ELR (cell line): ENCODE measurements at places on chromosomes 2 and 18.

DNA sequence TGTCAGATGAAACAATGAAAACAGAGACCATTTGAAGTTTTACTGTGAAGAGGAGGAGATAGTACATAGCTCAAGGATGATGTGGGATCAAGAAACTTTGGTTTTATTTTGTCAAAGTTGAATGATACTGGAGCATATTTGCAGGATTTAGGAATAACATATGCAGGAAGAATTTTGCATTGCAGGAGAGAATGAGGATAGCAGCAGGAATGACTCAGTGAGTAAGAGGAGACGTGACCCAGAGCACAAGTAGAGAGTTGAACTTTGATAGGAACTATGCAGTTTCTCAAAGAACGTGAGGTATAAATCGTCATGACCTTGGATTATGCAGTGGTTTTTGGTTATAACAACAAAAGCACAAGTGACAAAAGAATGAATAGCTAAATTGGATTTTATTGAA, 47.7 kb downstream of the MAPRE2 start:
- DNase-seq, result peak; percentile 46

DNA sequence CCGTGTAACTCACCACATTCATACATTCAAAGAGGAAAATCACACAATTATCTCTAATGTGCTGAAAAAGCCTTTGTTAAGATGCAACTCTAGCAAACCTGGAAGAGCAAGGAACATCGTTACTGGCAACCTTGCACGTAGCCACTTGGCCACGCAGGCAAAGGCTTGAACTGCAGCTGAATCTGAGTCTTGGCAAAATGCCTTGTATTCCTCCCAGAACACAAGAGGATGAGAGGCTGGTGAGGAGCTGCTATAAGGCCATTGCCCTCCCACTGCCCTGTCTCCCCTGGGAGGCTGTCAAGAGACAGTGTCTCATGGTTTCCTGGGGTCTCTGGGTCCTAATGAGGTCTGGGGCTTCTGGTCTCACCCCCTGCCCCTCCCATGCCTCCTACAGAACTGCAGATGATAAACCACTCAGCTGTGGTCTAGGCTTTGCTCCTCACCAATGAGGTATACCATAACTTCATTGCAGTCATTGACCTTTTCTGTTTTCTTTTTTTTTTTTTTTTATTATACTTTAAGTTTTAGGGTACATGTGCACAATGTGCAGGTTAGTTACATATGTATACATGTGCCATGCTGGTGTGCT, 141.4 kb downstream of the SPP2 start:
- DNase-seq, result peak; percentile 39

DNA sequence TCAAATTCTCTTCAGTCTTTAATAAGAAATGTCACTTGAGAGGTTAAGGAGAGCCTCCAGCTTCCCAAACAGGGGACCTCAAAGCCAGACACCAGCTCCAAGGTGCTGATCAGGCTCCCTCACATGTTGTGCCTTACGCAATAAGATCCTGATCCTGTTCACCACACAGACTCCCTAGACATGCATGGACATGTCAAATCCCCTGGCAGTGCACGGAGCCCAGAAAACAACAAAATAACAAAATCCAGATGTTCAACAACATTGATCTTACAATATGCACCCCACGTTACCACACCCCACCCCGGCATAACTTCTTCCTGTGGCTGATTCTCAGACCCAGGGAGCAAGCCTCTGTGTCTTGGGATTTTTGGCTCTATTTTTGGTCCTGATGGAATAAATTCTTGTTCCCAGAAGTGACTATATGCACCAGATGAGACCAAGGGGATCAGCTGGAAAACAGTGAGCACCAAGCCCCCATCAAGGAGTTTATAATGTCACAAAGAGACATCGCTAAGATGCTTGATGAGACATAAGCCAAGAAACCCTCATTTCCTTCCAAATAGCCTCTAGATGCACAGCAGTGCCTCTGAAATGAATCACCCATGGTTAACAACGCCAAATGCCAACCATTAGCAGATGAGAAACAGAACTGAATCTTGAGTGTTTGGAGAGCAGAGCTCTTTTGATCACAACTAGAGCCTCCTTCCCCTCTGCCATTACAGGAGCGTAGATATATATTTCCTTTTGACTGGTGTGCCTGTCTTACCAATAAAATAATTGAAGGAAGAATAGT, 198.2 kb downstream of the PRKCE start:
- DNase-seq, result peak; percentile 78

GRCh38 chr18:37565101-37565976, at the start of gene CELF4:
TSS of gene CELF4 (minus strand) at chr18:37565798.
- DNase-seq, result no peak

GRCh38 chr2:106124905-106125549, 69.1 kb downstream of the UXS1 start:
- no peak for DNase-seq

DNA sequence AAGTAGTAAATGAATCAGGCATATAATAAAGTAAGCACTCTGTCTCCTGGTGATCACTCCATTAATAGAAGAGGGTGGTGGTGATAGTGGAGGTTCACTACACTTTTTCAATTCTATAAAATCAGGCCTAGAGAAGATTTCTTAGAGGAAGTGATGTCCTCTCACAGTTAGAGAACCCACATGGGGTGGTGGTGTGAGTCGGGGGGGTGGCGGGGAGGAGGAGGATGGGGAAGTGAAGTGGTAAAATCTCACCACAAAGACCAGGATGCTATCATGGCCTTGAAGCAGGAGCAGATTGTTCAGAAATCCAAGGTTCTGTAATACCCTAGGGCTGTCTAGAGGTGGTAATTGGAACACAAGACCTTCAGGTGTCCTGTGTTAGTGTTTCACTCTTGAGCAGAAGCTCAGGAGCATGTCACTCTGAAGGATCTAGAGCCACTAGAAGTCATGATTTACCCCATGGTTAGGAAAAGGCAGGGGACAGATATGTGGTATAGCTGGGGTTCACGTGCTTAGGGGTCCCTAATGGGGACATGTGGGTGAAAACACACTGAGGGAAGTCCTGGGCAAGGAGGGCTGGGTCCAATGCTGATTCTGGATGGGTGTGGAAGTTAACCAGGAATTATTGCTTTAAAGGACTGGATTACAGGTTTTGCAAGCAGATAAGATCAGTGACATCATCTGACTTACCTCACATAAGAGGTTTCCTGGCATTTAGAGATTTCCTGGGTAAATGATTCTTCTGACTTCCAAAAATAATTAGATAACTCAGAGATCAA, 31.0 kb downstream of the RNF125 start:
- DNase-seq, result peak; percentile 35

- peak; percentile 46 for DNase-seq
Observed at GRCh38 chr18:8847066-8847755, 141.9 kb downstream of the MTCL1 start.

DNA sequence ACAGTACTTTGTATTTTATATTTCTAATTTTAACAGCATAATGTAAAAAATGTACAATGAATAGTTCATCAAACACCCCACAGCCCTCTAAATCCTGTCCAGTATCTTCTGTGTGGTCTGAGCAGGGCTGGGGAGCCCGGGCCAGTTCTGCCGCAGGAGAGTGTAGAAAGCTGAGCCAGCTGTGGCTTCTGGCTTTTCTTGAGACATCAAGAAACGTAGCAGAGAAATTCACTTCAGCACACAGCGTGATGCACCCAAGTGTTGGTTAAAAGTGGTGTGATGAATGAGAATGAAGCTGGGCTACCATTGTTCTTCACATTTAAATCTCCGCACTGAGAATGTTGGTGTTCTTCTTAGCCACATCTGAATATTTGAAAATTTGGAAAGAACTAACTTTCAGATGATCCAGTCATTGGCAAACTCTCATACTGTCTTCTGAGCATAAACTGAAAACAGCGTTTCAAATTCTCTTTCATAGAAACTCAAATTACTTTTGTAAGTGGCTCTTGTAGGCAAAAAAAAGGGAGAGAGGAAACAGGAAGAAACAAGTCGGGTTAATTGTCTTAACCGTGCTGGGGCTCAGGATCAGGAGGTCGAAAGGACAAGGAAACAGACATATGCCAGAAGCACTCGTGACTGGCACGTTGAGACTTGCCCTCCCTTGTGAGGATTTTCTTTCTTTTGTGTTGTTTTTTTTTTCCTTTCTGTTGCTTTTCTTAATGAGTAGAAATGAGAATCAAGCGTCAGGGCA, 23.4 kb upstream of the TMEM87B start:
- DNase-seq, result no peak

DNA sequence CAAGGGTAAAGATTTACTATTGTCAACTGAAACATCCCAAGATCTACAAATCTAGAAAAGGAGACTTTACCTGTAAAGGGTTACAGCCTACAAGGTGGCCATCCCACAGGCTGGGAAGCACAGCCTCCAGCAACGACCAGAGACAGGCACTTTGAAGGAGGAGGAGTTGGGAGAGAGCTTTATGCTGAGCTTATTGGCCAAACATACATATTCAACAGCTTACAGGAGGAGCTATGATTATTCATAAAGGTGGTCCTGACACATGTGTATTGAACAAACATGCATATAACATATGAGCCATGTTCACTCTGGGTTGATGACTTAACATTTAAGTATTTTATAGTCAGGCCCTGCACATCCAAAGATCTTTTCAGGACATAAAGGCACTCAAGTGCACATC, 11.1 kb upstream of the ABCA12 start:
- DNase-seq, result no peak

- peak; percentile 86 for DNase-seq
Observed at GRCh38 chr2:174597345-174598047, at the start of gene WIPF1. TSS of gene WIPF1 (minus strand) at chr2:174597804. CDS start at chr2:174585573, 12,231 bp downstream.

DNA sequence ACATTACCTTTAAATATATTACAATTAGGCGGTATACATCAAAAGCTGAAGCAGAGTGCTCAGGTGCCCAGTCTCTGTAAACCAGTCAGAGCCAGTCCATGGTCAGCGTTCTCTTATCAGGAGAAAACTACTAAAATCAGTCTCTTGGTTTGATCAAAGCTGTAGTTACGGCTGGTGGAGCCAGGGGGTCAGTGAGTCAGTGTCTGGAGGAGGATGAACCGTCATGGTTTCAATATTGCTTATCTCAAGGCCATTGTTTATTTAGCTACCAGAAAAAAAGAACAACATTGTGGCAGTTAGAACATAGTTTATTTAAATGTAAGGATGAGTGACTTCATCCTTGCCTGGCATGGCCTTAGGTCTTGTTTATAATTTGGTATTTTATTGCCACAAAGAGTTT, 71.3 kb upstream of the NYAP2 start:
- peak; percentile 73 for DNase-seq

GRCh38 chr2:43748333-43748732, 25.5 kb upstream of the DYNC2LI1 start:
- DNase-seq, result no peak

DNA sequence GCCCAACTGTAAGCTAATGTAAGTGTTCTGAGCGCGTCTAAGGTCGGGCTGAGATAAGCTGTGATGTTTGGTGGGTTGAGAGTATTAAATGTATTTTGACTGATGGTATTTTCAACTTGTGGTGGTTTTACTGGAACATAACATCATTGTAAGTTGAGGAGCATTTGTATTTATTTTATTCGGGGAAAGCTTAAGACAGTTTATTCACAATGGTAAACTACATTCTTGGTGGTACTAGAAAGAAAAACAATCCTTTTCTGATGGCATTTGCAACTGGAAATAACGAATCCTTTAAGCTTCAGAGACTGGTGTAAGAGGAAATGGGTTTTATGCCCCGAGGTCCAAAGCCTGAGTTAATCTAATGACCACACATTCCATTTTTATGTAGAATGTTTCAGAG, 283.3 kb upstream of the NETO1 start:
- no peak for DNase-seq

- no peak for DNase-seq
Observed at GRCh38 chr2:232126301-232127099, 165.0 kb downstream of the DIS3L2 start.

- DNase-seq, result no peak
Observed at GRCh38 chr2:157874348-157874747, 1.8 kb downstream of the ACVR1 start.

DNA sequence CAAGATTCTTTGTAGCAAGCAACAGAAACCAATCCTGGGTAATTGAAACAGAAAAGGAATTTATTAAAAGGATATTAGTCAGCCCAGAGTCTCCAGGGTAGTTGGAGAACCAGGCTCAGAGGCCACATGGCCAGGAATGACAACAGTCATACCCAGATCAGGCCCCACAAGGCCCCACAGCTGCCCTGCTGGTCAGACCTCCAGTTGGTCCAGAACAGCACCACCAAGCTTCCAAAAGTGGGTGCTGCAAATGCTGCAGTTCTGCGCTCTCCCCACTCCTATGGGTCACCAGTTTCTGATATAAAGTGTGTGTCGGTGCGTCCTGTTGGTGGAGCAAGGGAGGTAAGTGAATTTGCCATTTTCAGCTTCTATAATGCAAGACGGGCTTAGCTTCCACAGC, 29.9 kb downstream of the KLHL29 start:
- peak; percentile 78 for DNase-seq

DNA sequence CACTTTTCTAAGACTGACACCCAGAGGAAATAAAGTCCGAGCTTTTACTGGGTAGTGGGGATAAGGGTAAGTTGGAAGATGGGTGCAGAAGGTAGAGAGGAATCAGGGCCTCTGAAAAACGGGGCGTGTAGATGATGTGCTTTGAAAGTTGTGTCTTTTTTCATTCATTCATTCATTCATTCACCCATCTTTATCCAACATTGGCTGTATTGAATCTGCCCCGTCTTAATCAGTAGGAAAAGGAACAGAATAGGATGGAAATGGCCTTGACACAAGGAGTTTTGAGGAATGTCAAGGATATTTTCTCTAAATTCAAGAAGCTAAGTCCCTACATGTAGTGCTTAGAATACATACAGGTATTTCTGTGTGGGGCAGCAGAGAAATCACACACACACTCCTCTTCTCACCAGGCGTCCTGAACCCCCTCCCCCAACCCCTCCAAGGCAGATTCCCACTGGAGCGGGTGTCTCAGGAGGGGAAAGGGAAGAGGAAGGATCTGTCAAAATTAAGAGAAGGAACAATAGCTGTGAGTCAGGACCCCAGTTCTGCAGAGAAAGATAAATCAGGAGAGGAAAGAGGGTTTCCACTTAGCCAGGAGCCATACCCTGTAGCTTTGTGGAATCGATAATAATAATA, 13.9 kb downstream of the DYSF start:
- peak; percentile 28 for DNase-seq

DNA sequence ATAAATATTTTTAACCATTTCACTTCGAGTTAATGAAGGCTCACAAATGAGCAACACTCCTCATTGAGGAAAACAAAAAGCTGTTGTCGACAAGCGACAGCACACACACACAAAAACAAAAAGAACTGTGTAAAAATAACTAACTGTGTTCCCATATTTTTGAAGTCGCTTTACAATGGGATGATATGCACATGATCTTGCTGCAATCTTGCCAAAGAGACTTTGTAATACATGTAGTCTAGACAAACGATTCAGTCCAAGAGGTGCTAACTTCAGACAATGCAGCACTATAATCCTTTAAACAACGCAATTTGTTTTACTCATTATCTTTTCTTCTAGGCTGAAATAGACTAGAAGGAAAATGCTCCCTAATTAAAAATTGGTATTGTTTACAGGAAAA, 7.2 kb upstream of the USP34 start:
- DNase-seq, result no peak

- DNase-seq, result no peak
Observed at GRCh38 chr2:218033590-218034496, 31.0 kb upstream of the TNS1 start.
